ENCODE measurements at places on chromosomes 3 and 15. TPM values are rescaled to one million over a fixed set of nuclear protein-coding genes. Genes with fewer than 3 reads are reported as not detected.

DNA sequence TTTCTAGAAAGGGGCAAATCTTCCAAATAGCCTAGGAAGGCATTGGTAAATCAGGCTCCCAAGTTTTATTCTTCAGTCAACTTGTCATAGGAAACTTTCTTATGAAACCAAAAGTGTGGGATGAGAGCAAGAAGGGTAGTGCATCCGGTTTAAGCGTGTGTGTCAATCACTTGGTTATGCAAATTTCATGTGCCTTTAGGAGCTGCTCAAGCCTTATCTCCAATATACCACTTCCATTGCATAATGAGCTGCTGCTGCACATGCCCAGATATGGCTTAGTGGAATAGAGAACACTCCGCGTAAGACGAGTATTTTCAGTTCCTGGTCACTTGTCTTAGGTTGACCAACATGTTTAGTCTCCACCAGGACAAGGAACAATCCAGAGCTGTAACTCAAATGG, 242.1 kb downstream of the CBLB start:
- no peak for DNase-seq

Gene GRAMD1C
- total RNA-seq: 6.0 TPM

DNA sequence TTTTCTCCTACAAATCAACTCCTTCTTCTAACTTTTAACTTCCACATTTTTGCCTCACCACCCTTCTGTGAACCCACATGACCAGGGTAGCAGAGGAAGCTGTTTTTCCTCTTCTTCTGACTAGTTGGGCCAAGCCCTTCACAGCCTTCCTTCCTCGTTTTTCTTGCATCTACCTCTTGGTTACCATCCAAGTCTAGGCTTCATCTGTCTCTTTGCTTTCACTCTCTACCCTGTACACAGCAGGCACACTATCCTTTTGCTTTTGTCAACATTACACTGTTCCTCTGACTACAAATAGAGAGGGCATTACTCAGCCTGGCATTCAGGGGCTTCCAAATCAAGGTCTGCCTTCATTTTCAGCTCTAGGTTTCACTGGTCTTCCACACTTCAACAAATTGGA, 22.0 kb downstream of the SLC9A9 start:
- no peak for DNase-seq

Gene ITPKA
- 9.2 TPM for total RNA-seq

Gene EHD4
- 43.4 TPM for total RNA-seq

DNA sequence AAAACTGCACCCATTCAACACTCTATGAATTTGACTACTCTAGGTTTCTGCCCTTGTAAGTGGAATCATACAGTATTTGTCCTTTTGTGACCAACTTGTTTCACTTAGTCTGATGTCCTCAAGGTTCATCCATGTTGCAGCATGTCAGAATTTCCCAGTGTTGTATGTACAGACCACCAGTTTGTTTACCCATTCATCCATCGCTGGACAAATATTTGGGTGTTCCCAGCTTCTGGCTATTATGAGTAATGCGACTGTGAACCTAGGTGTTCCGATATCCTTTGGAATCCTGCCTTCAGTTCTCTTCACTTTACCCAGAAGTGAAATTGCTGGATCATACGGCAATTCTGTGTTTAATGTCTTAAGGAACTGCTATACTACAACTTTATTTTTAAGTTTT, 12.6 kb downstream of the RPL32 start:
- no peak for DNase-seq

DNA sequence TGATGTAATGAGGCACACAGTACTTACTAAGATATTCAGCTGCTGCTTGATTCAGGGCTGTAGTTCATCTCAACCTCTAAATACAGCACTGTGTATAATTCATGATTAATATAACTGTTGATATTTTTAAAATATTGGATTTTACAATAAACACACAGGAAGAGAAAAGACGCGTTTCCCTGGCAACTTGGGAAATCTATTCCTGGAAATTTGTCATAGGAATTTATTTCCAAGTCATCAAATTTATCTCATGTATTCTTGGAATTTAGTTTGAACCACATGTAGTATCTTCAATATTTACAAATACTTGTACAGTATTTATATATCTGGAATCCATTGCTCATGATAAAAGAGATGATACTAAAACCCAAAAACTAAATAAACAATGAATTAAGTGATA, 30.6 kb downstream of the EPHA3 start:
- DNase-seq: no peak

DNA sequence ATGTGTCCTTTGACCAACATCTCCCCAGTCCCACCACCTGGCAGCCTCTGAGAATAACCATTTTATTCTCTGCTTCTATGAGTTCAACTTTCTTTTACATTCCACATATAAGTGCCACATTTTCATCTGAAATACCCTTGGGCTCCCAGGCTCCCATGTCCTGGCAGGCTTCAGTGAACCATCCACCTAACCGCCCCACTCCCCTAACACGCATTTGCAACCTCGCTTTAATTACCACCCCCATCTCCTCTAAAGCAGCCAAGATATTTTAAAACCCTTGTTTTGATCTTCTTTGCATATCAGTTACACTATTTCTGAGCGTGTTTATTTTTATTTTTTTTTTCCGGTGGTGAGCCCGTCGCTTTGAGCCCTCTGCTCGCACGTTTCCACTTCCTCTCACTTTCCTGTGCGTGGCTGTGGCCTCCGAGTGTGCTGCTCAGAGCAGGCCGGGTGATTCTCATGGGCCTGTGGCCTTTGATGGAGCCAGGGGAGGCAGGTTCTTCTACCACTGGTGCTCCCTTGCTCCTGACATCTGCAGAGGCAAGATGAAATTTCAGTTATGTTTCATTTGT, 195.4 kb upstream of the LPP start:
- no peak for DNase-seq

Gene ACAD9
- total RNA-seq: 37.6 TPM

GRCh38 chr3:57960174-57960505, 48.1 kb upstream of the FLNB start:
- DNase-seq: no peak

DNA sequence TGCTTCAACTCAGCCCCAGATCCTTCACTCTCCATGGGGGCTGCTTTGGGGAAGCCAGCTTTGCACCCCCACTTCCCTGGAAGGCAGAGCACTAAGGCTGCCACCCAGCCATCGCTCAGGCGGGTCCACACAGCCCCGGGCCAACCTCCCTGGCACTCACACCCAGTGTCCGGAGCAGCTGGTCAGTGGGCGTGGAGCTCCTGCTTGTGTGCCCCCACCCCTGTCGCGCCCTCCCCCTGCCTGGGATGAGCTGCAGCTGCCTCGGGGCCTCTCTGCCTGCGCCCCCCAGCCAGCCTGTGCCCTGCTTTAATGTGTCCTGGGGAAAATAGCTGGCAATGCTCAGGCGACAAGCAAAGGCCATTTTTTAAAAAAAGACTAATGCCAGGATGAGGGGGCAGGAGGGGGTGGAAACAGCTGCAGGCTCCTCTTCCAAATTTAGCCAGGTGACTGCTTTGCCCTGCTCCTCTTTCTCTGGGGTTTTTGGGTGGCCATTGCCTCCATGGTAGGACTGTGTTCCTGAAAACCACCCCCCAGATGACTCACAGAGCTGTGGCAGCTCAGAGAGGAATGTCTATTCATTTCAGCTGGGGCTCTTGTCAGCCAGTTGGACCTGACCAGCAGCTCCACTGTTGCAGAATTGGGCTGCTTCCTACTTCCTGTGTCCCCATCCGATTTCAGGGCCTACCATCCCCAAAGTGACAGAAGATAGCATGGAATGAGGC, 65.0 kb downstream of the CEMIP start:
- peak; percentile 59 for DNase-seq

Gene IL12A
- 0.72 TPM for total RNA-seq

- peak; percentile 95 for DNase-seq
Observed at GRCh38 chr15:70505411-70505919, 257.9 kb downstream of the UACA start.

DNA sequence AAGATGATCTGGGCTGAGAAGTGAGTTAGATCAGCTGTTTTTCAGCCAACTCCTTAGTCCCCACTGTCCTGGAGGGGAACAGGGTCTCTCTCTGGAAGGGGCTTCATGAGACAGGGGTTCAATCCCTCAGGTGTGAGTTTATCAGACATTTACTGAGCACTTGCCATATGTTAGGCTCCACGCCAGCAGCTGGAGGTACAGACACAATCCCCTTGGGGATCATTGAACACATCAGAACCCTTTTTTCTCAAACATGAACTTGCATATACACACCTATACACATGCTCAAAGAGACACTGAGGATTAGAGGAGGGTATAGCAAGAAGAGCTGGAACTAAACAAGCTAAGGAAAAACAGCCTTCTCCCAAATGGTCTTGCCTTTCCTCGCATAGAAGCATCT, 5.5 kb upstream of the BMF start:
- no peak for DNase-seq

- DNase-seq: no peak
Observed at GRCh38 chr3:72536206-72536877, 311.9 kb downstream of the SHQ1 start.

DNA sequence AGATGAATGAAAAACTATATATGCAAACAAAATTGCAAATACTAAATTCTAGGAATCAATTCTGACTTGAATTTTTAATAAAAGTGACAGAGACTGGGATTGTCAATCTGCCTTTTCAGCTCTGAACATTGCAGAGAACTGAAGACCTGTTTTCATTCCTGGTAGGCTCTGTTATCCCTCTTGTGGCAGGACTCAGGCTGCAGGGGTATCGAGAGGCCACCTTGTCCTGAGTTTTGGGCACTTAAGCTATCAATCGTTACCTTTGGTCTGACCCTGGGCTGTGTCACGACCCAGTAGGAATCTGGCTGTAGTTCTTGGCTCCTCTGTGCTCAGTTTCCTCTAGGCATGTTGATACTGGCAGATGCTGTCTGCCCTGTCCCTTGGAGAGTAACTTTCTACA, 238.0 kb downstream of the CACNA2D3 start:
- no peak for DNase-seq

Gene STX19
- total RNA-seq: not detected

GRCh38 chr15:93566762-93567161, 477.8 kb upstream of the RGMA start:
- peak; percentile 42 for DNase-seq

DNA sequence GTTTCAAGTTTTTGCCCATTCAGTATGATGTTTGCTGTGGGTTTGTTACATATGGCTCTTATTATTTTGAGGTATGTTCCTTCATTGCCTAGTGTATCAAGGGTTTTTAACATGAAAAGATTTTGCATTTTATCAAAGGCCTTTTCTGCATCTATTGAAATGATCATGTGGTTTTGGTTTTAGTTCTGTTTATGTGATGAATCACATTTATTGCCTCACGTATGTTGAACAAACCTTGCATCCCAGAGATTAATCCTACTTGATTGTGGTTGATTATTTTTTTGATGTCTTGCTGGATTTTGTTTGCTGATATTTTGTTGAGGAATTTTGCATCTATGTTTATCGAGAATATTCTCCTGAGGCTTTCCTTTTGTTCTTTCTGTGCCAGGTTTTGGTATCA, 39.4 kb downstream of the TMCO5A start:
- DNase-seq: no peak

- DNase-seq: peak; percentile 78
Observed at GRCh38 chr15:99651023-99651807, 82.0 kb downstream of the LYSMD4 start.

- no peak for DNase-seq
Observed at GRCh38 chr15:66936861-66937582, 128.4 kb upstream of the SMAD3 start.

DNA sequence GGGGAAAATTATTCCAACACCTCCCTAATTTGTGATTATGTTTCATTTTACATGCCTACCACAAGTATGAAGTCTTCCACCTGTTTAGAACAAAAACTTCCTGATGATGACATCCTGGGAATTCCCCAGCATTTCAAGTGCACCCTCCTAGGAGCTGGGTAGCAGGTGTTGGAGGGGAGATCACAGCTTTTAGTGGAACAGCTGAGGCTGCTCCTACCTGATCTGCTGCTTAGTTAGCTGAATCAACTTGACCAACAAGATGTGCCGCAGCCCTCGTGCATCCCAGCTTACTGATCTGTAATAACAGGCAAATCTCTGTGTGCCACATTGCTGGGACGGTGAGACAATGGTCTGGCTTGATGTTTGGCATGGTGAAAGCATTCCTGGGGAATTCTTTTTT, 29.7 kb downstream of the TRAK1 start:
- DNase-seq: no peak

- DNase-seq: peak; percentile 45
Observed at GRCh38 chr3:52456169-52456799, 880 bp downstream of the NISCH start.

GRCh38 chr15:84003791-84004503, 231.6 kb upstream of the GOLGA6L4 start:
- no peak for DNase-seq
